ENCODE measurements at places on chromosomes 4 and X.
A peak's percentile ranks its signal among the peaks of the same experiment; 100 is the strongest.

- DNase-seq: peak; percentile 4
Observed at GRCh38 chr4:23855912-23856605, 33.8 kb downstream of the PPARGC1A start.

- no peak for DNase-seq
Observed at GRCh38 chrX:41382714-41383645, 49.0 kb downstream of the DDX3X start.

DNA sequence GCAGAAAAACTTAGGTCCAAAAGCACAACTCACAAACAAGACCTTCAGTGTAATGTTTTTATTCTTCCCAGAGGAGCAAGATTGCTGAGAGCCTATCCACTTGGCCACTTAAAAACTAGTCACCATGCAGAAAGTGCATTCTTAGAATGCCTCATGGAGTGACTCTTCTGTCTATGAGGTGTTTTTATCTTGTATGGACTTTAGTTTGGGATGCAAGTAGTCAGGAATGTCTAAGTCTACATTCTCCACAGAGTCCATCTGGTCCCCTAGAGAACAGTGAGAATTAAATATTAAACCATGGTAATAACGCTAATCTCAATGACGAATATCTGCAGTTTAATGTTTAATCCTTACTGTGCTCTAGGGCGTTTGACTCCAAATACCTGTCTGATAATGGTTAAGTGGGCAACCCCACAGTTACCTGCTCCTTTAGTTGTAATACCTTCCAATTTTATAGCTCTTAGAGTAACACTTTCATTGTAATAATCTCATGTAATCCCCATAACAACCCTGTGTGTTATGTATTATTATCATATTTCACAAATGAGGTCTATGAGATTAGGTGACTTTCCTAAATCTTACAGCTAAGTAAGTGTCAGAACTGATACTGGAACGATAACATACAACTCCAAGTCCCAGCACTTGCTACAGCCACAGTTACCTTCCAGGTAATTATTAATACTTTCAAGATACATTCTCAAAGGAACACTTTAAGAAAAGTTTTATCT is 235.6 kb upstream of the JADE1 start:
- peak; percentile 99 for DNase-seq

DNA sequence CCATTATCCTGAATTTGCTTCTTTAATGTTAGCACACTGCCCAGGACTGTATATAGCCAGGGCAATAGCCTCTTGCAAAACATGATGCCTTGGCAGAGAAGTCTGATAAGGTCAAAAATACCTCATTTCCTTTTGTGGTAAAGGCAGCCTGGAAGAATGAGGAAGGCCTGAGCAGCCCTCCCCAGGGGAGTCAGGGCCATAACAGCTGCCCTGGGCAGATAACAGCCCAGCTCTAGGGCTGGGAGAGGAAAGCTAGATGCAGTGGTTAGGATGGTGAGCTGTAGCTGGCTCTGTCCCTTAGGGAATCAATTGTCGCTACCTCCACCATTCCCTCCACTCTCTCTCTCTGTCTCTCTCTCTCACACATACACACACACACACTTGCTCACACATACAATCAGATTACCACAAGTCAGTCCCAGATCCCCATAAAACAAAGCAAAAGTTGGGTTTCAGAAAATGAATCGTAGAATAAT is 29.2 kb downstream of the EFHC2 start:
- no peak for DNase-seq

GRCh38 chr4:3304831-3305609 is 12.2 kb downstream of the RGS12 start:
- DNase-seq: peak; percentile 8

GRCh38 chr4:107006218-107006617 is 29.9 kb downstream of the DKK2 start:
- DNase-seq: no peak

DNA sequence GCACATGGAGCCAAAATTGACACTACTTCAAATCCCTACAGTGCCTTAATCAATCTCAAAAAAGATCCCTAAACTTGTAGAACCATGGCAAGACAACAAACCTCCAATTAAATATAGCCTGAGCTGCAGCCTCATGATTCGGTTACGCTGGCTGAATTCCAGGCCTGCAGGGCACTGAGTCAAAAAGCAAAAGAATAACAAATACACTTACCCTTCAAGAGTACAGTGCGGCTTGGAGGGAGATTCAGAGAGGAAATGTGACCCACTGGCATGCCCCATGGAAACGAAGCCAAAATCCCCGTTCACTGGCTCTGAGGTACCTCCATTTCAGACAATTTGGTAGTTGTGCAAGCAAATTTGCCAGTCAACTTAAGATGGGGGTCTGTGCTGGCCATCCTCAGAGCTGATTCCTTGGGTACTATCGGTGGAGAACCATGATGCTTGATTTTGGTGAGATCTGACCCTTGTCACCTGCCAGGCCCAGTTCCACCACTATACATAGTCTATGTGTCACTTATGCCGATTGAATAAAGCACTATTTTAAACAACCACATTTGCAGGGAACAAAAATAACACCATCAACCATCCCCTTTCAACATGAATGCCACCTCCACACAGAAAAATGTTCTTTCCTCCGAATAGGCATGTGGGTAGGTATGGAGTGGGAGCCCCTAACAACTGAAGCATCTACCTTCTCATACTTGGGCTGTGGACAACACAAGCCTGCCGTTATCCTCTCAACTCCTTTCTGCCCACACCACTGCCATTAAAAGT is 2.1 kb downstream of the C4orf54 start:
- DNase-seq: peak; percentile 27

DNA sequence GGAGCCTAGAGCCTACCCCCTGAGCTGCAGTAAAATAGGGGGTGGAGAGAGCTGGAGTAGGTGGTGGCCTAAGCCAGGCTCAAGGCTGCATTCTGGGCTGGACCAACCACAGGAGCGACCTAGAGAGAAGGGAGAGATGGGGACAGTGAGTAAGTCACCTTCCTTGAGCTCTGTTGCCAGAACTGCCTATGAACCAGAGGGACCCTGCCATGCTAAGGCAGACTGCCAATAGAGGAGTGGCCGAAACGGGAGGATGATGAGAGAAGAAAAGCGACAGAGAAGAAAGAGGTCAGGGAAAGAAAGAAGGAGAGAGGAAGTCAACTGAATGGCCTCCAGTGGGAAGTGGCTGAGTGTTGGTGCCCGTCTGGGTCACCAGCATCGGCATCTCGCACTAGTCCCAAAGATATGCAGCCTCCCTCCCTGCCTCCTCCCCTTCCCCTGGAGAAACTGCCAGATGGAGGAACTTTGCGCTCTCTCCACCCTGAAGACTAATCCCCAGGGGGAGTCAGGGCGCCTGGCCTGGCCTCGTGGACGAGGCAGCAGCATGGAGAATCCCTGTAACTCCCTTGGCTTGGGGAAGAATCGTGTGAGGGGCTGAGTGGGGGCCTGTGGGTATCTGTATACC is 28.8 kb downstream of the ELF4 start:
- no peak for DNase-seq

DNA sequence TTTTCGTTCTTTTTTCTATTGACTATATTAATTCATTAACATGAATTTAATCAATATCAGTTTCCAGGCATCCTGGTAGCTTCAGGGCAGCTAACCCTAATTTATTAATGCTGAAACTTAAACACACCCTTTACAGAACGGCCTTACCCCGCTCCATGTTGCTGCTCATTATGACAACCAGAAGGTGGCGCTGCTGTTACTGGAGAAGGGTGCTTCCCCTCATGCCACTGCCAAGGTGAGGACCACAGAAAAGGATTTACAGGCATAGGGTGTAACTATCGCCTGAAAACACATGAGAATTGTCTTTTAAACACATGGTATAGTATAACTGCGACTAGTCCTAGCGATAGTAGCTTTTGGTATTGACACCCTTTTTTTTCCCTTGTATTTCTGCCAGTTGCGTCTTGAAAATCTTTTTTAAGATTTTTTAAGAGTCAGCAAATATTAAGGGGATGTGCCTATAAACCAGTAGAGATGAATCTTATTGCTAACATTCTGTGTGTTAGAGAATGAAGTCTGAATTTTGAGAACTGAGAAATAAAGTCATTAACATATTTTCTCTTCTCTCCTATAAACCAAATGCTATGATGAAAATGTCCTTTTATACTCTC is 229.0 kb downstream of the ANK2 start:
- peak; percentile 72 for DNase-seq

GRCh38 chrX:130801901-130802300 is 101.1 kb downstream of the ENOX2 start:
- no peak for DNase-seq

DNA sequence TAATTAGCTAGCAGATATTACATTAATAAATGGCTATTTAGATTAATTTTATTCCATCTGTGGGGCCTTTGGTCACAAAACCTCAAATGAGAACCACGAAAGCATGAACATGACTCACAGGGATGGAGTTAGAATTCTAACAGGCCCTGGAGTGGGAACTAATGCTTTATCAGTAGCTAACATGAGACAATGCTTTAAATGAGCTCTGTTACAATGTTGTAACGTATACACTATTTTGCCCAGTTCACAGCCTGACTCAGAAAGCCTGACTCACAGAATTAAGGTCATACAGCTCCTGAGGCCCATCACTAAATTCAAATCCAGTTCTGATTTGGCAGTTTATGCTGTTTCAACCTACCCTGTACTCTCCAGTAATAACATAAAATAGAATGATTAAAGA is 23.2 kb downstream of the VEGFC start:
- DNase-seq: peak; percentile 36

DNA sequence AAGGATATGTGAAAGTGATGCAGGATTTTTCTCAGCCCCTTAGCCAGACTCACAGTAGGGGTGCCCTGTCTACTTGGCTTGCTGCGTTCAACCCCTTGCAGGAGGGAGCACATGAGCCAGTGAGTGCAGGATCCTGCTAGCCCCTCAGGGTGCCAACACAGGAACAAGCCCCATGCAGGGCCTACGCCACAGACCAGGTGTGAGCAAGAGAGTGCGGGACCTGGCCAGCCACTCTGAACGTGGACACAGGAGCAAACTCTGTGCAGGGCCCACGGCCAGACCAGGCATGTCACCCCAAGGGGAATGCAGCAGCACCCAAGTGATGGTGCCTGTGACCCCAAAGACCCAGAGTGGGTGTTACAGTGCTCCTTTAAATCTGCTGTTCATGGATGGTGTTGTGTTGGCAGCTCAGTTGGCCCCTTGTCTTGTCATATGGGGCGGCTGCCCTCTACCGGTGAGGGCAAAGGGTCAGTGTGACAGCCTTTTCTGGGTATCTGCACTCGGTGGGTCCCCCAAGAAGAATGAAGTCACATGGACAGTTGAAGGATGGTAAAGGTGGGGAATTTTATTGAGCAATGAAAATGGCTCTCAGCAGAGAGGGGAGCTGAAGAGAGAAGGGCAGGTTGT is 188.4 kb upstream of the MAOA start:
- DNase-seq: no peak

GRCh38 chrX:152831391-152831790 is 528 bp downstream of the NSDHL start:
- no peak for DNase-seq

- no peak for DNase-seq
Observed at GRCh38 chrX:153925387-153925738, 701 bp downstream of the ARHGAP4 start.

GRCh38 chr4:181562399-181562798 is 680.8 kb upstream of the TENM3 start:
- DNase-seq: no peak

GRCh38 chr4:146207410-146207809 is 6.9 kb upstream of the REELD1 start:
- no peak for DNase-seq

DNA sequence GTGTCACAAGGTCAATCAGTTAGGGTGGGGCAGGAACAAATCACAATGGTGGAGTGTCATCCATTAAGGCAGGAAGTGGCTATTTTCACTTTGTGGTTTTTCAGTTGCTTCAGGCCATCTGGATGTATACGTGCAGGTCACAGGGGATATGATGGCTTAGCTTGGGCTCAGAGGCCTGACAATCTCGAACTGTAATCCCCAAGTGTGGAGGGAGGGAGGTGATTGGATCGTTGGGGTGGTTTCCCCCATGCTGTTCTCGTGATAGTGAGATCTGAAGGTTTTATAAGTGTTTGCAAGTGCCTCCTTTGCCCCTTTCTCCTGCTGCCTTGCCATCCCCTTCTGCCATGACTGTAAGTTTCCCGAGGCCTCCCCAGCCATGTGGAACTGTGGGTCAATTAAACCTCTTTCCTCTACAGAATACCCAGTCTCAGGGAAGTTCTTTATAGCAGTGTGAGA is 36.7 kb upstream of the STS start:
- DNase-seq: no peak

GRCh38 chr4:184514121-184514988 is 40.0 kb upstream of the IRF2 start:
- DNase-seq: peak; percentile 75

- no peak for DNase-seq
Observed at GRCh38 chr4:139492429-139492828, 38.5 kb downstream of the RAB33B start.

DNA sequence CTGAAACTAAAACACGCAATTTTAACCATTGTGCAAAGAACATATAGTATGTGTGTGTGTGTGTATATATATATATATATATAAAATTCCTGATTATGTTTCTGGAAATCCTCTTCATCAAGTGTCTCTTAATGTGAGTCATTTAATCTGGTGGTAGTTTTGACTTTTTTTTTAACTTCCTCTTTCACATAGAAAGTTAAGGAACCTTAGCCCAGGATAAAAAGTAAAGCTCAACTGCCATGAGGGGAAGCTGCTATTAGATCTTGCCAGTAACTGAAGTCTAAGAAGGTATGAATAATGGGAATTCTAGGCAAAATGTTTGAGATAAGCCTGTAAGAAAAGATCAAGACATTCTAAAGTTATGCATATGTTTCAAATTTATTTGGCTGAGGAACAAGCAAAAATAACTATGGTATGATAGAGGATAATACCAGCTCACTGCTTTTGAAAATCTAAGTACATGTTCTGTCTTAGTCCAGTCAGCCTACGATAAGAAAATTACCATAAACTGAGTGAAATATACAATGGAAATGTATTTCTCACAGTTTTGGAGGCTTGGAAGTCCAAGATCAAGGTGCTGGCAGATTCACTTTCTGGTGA is 757.0 kb downstream of the TRAM1L1 start:
- DNase-seq: no peak
